ENCODE measurements at places on chromosomes 12 and 14. TPM values are rescaled to one million over a fixed set of nuclear protein-coding genes. Genes with fewer than 3 reads are reported as not detected.

DNA sequence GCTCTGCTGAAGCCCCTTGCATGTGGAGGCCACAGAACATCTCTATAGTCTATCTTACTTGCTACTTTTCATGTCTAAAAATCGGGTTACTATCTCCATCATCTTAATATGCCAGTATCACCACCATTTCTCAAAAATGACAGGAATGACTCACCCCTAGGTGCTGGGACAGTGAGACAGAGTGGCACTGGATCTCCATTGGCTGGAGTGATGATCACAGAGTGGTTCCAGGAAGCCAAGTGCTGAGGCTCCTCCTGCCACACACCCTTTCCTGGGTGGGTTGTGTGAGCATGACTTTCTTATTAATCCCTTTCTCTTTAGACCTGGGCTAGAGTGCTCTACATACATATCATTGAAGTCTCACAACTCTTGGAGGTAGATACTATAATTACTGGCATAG lies 3.3 kb upstream of the ASCL1 start:
- no peak for DNase-seq

GRCh38 chr12:58883576-58884334 lies 36.5 kb downstream of the LRIG3 start:
- no peak for DNase-seq

GRCh38 chr12:106249411-106250135 lies 1.8 kb upstream of the CKAP4 start:
- DNase-seq: peak; percentile 59

DNA sequence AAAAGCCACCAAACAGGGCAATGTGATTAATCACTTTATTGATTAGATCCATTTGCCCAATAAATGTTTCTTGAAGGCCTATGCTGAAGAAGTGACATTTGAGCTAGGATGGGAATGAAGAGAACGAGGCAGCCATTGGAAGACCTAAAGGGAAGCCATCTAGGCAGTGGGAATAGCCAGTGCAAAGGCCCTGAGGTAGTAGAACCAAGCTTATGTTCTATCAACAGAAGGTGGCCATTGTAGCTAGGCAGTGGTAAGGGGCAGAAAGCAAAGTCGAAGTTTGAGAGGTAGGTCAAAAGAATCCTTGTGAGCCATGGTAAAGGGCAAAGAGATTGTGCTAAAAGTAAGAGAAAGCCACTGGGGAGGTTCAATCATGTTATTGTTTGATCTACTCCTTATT lies 173.1 kb downstream of the ITPR2 start:
- DNase-seq: no peak

DNA sequence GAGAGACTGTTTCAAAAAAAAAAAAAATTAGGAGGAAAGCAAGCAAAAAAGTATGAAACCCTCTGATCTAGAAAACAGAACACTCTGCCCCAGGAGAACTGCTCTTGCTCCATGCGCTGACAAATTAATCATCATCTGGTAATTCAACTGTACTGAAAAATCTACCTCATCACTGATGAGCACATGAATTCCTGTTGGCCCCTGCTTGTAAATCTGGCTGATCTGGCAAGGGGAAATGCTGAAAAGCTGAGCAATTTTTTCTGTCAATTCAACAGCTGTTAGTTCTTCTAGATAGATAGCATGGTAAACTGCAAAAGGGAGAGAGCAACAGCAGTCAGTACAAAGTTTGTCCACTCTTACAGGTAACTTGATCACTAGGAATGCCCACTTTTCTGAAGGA lies 15.2 kb upstream of the CSRNP2 start:
- DNase-seq: no peak

DNA sequence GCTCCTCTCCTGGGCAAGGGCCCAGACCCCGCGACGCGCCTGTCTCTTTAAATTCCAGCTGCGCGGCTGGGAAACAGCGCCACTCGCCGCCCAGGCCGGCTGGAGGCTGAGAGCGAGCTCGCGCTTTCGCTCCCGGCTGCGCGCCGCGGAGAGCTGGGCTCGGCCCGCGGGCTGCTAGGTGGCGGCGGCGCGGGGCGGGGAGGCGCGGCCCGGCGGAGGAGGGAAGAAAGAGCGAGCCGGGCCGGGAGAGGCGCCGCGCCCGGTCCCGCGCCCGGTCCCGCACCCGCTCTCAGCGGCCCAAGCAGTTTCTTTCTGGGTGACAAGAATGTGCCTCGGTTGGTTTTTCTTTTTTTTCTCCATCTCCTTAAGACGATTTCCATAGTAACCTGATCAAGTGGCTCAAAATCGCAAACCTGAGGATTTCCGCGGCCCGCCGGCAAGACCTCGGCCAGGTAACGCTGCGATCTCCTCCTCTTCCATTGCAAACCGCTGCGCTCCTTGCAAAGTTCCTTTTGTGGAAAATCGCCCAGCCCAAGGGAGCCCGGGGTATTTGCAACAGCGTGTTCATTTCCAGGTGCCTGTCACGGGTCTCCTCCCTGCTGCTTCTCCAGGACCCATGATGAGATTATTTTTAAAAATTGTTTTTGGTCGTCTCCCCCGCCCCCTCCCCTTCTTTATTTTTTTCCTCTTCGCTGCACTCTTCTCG lies 259.5 kb upstream of the E2F7 start:
- peak; percentile 70 for DNase-seq

Gene TCL1A
- not detected for total RNA-seq

DNA sequence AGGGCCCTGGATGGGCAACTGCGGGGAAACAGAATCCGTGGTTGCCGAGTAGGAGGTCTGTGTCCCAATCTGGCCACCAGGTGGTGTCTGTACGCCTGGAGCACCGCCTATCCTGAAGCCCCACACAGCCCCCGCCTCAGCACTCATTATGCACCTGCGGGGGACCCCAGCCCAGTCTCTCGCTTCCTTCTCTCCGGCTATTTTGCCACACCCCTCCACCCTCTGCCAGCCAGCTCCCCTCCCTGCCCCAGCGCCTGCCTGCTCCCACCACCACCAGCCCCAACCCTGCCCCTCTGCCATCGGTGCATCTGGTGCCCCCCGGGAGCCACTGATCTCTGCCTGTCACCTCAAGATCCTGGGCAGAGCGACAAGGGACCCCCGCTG lies 2.2 kb upstream of the NXPH4 start:
- peak; percentile 77 for DNase-seq

GRCh38 chr12:108004319-108004718 lies 124.8 kb upstream of the WSCD2 start:
- DNase-seq: no peak

GRCh38 chr12:7460375-7461259 lies 16.7 kb upstream of the CD163L1 start:
- peak; percentile 8 for DNase-seq

DNA sequence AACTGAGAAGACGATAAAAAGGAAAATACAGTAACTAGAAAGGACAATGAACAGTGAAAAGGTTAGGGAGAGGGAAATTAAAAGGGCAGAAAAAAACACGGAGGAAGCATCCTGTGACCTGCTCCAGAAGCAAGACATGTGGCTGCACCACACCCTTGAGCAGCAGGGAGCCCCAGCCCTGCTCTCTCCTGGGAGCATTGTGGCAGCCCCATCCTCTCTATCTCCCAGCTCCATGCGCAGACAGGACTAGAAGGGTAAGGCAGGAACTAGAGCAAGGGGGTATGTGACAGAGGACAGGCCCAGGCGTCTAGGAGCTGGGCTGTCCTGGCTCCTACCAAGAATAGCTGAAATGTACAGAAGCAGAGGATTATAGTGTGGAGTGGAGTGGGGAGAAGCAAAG lies 38.6 kb upstream of the SMUG1 start:
- DNase-seq: no peak

DNA sequence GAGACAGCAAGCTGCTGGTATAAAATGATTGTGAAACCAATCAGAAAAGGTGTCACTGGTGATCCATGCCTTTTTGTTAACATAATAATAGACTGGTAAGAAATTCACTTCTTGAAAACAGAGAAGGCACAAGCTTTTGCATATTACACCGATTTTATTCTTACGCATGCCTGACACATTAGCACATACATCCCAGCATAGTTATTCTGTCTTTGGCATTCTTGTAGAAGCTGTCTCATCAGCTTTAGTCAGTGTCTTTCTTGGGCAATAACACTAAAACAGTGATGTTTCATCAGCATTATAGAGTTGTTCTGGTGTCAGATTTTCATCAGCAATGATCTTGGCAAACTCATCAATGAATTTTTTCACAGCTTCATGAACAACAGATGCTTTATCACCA lies 283.4 kb upstream of the TMTC1 start:
- no peak for DNase-seq

Gene PTHLH
- total RNA-seq: not detected

GRCh38 chr12:127393465-127393864 lies 873.5 kb upstream of the TMEM132C start:
- DNase-seq: peak; percentile 50

- DNase-seq: no peak
Measured at GRCh38 chr12:88052686-88053085, 23.5 kb upstream of the C12orf50 start.

Gene INHBC
- total RNA-seq: not detected

DNA sequence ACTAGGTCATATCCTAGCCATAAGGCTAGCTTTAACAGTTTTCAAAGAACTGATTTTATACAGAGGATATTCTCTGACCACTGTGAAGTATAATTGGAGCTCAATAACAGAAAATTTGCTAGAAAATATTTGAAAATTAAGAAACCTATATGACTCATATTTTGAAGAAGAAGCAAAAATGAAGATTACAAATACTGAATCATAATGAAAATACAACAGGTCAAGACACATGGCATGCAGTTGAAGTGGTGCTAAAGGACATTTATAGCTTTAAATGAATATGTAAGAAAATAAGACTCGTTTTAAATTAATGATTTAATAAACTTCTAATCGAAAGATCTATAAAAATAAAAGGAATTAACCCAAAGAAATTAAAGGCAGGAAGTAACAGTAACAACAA lies 1234.6 kb downstream of the SLC16A7 start:
- DNase-seq: no peak

Gene P2RX2
- total RNA-seq: not detected

Gene GCN1
- 73.6 TPM for total RNA-seq
